ENCODE measurements at places on chromosomes 2 and 18. TPM values are rescaled to one million over a fixed set of nuclear protein-coding genes. Genes with fewer than 3 reads are reported as not detected.

HOXD9 gene
- total RNA-seq = 1.7 TPM

ACVR1C gene
- 0.02 TPM for total RNA-seq

TLX2 gene
- 0.44 TPM for total RNA-seq

BOLL gene
- not detected for total RNA-seq

CD8B2 gene
- total RNA-seq = not detected

TPO gene
- total RNA-seq = 0.22 TPM

SLC9A4 gene
- not detected for total RNA-seq

TCF23 gene
- not detected for total RNA-seq

ERBB4 gene
- not detected for total RNA-seq

SERPINB3 gene
- 0.12 TPM for total RNA-seq

RUFY4 gene
- not detected for total RNA-seq

NEDD4L gene
- 34.3 TPM for total RNA-seq

SCYGR6 gene
- total RNA-seq = not detected

RALBP1 gene
- 30.6 TPM for total RNA-seq

CD207 gene
- total RNA-seq = not detected

Data from A549 treated with CORT108297 at 1 μM for 4 hours (cell line).